ENCODE measurements at places on chromosomes 7 and 10. TPM values are rescaled to one million over a fixed set of nuclear protein-coding genes. Genes with fewer than 3 reads are reported as not detected.

The PDK4 gene
- total RNA-seq: 105 TPM

The PLAU gene
- total RNA-seq: 13.4 TPM

The SIRT1 gene
- total RNA-seq: 11.7 TPM

The FAM237B gene
- total RNA-seq: not detected

The LRRN3 gene
- 0.05 TPM for total RNA-seq

The LRRD1 gene
- under 0.01 TPM for total RNA-seq

The NPTX2 gene
- total RNA-seq: 18.5 TPM

The NEUROD6 gene
- not detected for total RNA-seq

The WAPL gene
- 62.3 TPM for total RNA-seq

The FAM131B gene
- total RNA-seq: 0.51 TPM

The SLC13A1 gene
- not detected for total RNA-seq

The TET1 gene
- 1.2 TPM for total RNA-seq

The TMEM178B gene
- 0.34 TPM for total RNA-seq

The NRG3 gene
- total RNA-seq: 3.2 TPM

The PALD1 gene
- total RNA-seq: 276 TPM

The SP4 gene
- 8.4 TPM for total RNA-seq
